ENCODE measurements at places on chromosomes 5 and 9.

DNA sequence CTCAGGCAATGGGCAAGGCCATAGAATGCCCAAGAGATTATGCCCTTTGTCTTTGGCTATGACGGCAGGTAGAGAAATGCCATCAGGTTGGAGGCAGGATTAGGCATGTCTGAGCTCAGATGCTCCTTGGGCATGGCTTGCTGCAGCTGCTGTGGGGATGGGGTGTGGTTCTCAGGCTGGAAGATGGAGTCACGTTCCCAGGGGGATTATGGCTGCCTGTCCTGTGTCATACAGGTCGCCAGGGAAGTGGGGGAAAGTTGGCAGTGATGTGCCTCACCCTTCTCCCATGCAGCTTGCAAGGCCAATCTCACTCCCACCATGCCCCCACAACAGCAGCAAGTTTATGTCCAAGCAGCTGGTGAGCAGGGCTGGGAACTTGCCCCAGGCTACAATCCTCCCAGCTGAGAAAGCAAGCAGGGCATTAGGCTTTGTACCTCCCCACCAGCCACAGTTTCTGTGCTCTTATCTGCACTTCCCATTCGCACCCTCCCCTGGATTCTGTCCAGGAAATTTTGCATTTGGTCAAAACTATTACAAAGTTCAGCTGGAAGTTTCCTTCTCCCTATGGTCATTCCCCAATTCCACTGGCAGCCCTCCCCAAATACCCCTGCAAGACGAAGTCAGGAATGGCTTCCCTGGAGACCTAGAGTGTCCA is 1788.0 kb upstream of the NUDT12 start:
- DNase-seq = no peak

DNA sequence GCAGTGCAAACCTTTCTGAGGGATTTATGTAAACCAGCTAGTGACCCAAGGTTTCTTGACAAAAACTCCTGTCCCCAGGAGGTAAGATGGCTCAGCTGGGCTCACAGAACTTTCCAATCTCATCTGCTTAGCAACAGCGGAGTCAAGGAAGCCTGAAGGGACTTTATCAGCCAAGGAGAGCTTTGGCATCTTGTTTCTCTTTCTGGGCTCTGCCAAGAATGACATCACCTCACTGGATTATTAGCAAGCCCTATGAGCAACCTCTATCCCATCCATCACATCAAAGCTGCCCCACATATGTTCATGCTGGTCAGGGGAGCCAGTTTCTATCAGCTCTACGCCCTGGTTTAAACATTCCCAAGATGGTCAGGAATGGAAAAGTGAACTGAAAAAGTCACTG is 461.3 kb downstream of the ENC1 start:
- DNase-seq = no peak

DNA sequence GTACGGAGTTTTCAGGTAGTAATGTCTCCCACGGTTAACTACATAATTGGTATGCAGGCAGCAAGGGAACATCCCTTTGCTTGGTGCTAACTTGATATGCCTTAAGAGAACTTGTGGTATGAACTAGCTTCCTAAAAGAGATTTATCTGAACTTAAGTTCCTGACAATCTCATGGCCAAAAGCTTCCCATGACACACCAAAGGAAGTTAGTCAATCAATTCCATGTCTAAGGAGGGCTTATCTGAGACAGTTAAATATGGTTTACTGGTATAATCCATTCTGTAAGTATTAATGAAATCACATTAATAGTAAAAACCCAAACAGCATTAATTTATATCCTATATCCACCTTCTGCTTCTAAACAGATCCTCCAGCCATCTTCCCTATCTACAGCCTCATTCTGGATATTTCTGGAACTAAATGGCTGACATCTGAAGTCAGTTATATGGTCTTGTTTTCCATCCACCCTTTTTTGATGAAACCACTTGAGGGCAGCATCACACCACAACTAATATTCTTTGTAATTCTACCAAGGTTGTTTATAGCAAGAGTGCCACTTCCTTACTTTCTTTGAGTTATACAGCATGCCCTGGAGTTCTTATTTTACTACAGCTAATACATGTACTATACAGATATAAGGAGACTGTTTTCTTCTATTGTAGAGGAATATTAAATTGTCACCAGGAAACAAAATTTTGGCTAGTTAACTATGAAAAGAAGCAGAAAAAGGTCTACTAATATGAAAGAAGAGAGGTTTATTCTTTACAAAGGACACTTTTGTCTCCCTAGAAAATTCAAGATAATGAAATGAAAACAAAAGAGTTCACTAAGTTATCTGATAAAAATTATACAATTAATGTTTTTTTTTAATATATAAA is 34.7 kb downstream of the SHOC1 start:
- DNase-seq = peak; percentile 50

GRCh38 chr5:2697041-2697440 is 54.4 kb downstream of the IRX2 start:
- DNase-seq = no peak

DNA sequence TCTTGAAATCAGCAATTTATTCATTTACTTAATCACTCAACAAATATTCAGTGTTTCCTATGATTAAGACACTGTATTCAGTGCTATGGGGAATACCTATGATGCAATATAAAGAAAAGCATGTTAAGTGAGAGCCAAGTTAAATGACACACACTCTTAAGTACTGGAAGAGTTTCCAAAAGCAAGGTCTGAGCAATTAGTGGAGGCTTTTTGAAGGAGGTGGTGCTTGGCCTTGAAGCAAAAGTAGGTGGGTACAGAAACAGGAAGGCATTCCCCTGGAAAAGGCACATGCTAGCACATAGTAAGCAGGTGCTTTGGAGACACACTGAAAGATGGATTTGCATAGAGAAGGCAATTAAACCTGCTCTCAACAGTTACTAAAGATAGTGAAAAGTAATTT is 4.0 kb downstream of the TSLP start:
- DNase-seq = no peak

GRCh38 chr9:106689089-106689488 is 173.9 kb upstream of the ZNF462 start:
- DNase-seq = no peak

- DNase-seq = no peak
Measured at GRCh38 chr9:87271696-87272477, 225.8 kb upstream of the DAPK1 start.

- DNase-seq = no peak
Measured at GRCh38 chr5:69048230-69048629, 45.6 kb upstream of the SLC30A5 start.

DNA sequence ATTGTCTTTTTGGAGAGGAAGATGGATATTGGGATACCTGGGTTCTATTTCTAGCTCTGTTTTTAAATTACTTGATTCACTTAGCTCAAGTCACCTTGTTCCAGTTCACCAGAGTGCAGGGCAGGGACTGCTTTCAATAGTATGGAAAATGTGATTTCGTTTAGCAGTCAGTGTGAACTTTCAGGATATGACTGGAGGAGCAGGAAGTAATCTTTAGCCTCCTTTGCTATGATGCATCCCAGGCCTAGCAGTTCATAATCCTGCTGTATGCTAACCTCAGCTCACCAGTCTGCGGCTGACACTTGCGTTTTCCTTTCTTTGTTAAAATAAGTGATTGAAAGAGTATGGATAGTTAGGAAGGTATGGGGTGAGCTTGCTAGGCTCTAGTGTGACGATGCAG is 169.7 kb downstream of the ARHGAP26 start:
- no peak for DNase-seq
